Stimulated activated CD8-positive, alpha-beta memory T cell treated with anti-CD3 and anti-CD28 coated beads, Interleukin-2, amount 100 ng/mL, for 1 hour (primary cell): ENCODE measurements at places on chromosomes 7 and 10.
A peak's percentile ranks its signal among the peaks of the same experiment; 100 is the strongest.

GRCh38 chr10:75596930-75597620 is 165.7 kb downstream of the LRMDA start:
- DNase-seq = no peak

DNA sequence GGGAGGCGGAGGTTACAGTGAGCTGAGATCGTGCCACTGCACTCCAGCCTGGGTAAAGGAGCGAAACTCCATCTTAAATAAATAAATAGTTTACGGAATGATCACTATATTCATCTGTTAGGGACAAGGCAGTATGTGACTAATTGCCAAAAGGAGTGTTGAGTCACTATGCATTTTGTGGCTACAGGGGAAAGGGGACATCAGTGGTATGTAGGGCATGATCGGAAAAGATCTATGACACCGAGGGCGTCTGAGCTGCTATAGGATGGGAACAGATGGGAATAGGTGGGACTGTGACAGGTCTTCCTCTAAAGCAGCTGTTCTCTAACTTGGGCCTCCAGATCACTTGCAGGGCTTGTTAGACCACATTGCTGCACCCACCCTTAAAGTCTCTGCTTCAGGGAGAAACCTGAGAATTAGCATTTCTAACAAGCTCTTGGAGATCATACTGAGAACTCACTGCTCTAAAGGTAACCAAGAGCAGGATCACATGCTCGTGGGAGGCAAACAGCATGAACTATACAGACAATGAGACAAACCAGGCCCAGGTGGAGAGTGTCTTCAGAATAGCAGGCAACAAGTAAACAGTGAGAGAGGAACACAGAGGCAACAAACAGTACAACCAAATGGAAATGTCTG is 65.1 kb upstream of the ITGA8 start:
- DNase-seq = no peak

- no peak for DNase-seq
Observed at GRCh38 chr7:95509199-95509598, 23.5 kb downstream of the ASB4 start.

GRCh38 chr10:54667136-54667535 is 133.9 kb downstream of the PCDH15 start:
- DNase-seq = no peak

GRCh38 chr7:86768394-86768793 is 124.7 kb downstream of the GRM3 start:
- no peak for DNase-seq

DNA sequence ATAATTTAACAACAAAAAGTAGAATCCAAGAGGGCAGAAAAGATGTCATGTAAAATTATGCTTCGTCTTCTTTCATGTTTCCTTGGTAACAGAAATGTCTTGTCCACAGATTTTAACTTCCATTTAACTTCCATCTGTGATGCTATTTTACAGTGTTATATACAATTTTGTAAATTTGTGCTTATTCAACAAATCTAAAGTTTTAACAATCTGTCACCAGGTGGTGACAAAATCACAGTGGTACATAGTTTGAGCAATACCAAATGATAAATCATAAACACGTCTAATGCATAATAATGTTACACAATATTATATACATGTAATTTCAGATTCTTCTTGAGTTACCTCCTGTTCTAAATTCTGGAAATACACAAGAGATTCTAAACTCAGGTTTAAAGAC is 784.4 kb upstream of the CELF2 start:
- no peak for DNase-seq

DNA sequence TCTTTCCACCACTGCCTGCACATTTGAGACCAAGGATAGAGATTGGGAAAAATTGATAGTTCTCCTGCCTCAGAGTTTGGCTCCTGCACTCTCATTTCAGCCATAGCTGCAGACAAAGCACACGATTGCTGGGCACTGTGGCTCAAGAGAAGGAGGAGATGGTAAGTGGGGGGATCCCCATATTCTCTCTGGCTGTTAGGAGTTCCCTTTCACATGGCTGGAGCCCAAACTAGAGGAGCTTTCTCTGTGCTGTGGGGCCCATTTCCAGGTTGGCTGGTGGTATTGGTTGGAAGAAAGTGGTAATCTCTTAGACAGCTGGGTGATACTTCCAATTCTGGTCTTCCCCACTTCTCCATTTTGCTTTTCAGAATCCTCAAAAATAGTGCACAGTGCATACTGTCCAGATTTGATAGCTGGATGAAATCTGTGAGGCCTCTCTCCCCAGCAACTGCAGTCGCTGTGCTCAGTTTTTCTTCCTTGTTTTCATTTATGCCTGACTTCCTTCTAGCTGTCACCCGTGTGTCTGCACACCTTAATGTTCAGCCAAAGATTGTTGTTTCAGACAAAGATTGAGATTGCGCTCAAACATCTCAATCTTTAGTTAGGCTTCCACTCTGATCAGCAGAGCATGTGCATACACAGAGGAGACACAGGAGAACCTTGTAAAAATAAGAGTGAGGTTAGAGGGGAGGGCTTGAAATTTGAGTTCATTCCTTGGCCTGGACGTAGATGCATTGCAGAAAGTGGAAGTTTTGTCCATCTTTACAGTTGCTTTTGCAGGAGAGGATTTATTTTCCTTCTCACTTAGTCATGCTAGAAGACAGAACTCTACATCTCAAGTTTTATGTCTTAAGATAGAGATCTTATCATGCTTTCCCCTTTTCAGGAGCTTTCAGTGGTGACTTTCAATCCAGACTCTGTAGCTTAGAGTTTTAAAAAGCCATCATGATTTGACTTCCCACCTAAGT is 28.6 kb downstream of the RABGEF1 start:
- DNase-seq = no peak

- no peak for DNase-seq
Observed at GRCh38 chr7:51324206-51324898, 7.7 kb upstream of the COBL start.

- no peak for DNase-seq
Observed at GRCh38 chr7:129072479-129073011, 17.6 kb upstream of the TNPO3 start.

DNA sequence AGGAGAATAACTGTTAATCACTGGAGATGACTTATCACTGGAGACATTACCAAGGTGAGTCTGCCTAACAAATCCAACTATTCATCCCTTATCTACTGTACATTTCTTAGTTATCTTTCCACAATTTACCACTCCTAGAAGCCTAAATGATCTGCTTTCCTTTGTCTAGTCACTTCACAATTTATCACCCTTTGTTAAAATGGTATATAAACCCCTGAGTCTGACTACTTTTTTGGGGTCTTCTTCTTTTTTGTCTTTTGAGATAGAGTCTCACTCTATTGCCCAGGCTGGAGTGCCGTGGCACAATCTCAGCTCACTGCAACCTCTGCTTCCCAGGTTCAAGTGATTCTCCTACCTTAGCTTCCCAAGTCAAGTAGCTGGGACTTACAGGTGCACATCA is 66.0 kb upstream of the SEPHS1 start:
- DNase-seq = no peak

- no peak for DNase-seq
Observed at GRCh38 chr7:111873963-111874690, 311.8 kb upstream of the IMMP2L start.

DNA sequence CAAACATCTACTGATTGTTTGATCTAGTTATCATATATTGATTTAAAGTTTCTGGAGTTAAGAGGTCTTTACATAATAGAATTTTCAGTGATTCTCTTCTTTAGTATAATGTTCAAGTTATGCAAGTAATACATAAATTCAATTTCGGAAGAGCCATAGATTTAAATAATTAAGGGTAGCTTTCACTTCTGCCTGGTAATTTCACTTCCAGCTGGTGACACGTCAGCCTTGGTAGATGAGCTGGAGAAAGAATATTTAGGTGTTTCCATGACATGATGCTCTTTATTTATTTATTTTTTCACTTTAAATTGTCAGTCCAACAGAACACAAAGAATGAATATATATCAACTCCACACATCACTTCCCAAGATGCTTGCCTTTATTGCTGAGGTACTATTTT is 5.2 kb upstream of the OTUD1 start:
- no peak for DNase-seq

DNA sequence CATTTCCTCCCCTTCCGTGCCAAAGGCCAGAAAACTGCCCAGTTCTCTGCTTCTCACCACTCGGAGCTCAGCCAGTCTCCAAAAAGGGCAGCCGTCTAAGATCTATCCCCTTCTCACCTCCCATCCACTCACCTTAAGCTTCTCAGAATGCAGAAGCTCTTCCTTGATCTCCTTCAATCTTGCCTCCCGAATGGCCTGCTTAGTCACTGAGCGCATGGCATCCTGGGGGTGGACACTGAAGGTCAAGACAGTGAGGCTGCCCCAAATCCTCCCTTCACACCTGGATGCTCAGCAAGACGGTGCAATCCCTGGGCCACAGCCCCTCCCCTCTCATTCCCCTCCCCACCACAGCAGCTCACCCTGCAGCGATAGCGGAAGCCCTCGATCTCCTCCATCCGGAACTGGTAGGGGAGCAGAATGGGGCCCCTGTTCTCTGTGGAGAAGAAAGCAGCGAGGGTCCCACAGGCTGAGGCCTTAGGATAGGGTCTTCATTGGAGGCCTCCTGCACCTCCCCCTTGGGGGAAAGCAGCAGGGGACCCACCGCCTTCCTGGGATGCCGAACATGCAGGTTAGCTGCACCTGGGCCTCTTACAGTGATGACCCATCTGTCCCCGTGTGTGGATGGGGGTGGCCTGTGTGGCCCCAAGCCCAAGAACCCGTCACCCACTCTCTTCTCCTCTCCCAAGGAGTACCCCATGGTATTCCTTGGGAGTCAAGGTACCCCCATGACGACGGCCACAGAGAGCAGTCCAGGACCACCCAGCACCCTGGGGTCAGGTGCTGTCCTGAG is 4.7 kb downstream of the DDX56 start:
- no peak for DNase-seq

DNA sequence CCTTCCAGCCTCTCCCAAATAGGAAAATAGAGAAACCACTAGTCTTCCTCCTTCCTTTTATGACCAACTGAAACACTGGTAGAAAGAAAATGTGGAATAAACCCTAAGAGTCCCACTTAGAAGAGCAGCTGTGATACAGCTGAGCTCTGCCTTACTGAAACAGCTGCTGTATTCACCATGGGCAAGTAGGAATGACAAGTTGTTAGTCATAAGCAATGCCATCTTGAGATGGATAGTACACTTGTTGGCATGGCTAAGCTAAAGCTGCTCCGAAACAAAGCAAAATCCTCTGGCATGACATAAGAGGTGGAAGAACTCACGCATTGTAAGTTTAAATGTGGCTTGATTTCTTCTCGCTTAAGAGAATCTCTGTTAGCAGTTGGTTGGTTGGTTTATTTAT is 48.3 kb upstream of the TMEM236 start:
- no peak for DNase-seq

- no peak for DNase-seq
Observed at GRCh38 chr10:122544493-122544892, 16.1 kb upstream of the DMBT1 start.

- no peak for DNase-seq
Observed at GRCh38 chr7:151405588-151405987, 4.2 kb downstream of the WDR86 start.

- DNase-seq = no peak
Observed at GRCh38 chr7:103702982-103703381, 257.0 kb upstream of the SLC26A5 start.

DNA sequence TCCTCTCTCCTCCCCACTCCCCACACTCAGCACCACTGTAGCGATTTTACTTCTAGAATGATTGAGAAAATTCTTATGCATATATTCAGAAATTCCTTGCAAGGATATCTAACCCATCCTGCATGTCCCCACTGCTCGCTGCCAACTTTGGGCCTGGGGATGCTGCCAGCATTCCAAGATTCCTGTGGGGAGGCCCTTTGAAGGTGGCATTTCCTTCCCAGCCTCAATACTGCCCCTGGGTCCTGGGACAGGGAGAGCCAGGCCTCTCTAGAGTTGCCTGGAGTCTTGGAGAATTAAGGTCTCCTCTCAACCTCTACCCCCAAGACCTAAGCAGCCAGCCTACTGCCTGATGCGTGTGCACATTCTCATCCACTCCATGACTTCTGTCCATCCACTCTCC is 303.5 kb downstream of the NEBL start:
- no peak for DNase-seq

GRCh38 chr10:64040781-64041180 is 519.6 kb downstream of the REEP3 start:
- no peak for DNase-seq

DNA sequence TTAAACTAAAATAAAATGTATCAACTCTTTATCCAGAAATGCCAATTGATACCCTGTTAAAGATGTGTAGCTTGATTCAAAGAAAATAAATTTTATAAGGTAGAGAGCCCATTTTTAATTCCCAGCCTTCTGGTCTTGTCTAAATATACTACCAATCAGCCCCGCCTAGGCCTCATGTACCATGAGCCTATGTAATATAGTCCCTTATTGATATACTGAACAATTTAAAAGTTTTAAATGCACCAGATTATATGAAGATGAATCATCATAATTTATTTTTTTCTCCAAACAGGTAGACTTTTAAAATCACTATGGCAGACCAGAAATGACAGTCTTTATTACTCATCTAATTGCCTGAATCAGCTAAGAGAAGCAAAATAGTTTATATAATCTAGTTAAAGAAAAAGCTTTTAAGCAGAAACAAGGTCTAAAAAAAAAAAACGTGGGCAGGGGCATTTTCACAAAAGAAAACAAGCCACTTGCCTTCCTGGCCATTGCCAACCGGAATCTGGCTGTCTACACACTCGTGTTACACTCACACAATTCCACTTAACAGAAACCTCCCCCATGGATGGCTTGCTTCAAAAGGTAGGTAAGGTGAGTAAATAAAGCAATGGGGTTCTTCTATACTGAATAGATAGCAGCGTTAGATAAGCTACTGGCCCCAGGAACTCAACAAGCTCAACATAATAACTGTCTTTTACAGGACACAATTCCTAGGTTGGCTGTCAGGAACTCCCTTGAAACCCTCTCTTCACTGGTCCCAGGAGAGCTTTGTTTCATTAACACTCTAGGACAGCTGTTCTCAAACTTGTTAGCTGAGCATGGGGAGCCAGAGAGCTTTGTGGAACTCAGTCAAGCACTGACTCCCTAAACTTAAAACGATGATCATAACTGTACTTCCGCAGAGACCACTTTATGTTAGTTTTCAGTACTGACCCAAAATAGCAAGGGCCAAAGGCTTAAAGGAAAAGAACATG is 37.2 kb downstream of the RAPGEF5 start:
- no peak for DNase-seq

DNA sequence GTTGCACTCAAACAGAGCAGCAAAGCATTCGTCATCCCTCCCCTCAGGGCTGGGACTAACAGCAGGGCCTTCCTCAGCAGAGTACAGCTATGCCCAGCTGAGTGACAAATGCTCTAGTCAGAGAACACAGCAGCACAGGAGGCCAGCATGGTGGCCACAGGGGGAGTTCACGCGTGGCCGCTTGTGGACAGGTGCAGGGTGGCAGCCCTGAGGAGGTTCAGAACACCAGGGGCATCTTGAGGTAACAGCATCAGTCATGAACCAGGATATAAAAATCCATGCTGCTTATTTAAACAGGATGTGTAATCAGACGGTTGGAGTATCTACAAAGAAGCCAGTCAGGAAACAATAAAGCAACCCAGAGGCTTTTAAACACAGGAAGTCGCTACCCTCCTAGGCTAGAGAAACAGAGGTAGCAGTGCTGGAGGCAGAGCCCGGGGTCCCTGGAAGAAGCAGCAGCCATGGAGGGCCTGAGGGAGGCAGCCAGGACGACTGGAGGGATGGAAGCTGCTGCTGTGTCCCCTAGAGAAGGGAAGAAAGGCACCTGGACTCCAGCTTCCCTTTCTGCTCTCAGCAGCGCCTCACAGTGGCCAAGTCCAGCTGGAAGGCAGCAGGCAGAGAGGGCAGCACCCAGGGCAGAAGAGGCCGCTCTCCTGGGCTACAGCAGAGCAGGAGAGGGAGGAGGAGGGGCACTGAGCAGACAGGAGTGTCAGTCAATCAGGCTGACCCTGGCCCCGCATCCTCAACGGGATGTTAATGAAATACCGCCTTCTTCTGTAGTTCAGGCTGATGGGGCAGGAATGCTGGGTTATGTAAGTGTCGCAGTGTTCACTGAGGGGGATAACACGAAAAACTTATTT is 70.8 kb upstream of the UCN3 start:
- DNase-seq = peak; percentile 46
